ENCODE measurements at places on chromosomes 2 and 18.

DNA sequence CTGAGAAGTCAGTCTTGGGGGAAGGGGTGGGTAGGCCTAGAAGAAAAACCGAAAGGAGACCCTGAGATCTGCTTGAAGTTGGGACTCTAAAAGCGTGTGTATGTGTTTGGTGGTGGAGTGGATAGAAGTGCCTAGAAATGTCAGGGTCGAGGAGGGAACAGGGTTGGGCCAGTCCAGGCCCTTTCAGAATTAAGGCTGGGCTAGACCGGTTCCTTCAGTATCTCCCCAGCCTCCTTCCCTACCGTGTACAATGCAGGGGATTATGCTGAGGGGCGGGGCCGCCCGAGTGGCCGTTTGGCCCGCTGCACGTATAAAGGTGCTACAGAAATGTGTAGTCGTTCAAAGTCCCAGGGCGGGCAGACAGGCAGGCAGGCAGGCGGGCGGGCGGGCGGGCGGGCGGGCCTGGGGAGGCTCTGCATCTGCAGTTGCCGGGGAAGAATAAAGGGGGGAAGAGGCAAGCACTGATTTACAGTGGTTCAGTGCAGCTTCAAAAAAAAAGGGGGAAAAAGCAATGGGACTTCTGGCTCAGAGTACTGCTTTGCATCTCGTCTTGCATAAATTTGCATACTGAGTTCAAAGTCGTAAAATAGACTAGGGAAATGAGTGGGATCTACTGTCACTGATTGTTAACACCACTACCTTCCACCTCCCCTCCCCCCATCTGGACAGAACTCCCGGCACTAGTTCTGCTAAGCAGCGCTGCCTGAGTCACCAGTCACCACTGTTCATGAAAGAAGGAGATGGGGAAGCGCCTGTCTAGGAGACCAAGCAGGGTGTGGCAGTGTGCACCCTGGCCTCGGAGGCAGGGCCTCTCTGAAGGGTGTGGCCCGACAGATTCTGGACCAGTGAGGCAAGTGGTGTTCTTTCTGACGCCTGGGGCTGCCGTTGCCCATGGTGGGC, 3.6 kb downstream of the IGFBP2 start:
- DNase-seq = peak; percentile 91

DNA sequence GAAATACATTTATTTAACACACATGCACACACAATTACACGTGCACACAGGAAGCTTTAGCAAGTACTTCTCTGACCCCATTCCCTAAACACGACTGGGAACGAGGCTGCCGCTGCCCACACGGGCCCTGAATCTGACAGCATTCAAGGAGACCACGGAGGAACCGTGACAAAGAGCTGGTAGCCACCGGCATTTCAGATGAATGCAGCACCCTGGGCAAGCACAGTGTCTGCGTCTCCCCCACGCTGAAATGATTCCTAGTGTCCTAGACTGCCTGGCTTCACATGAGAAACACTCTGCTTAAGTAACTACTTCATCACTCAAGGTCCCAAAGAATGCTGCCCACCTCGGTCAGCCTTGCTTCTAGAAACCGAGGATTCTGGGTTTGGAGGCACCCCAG, 95.0 kb downstream of the HDAC4 start:
- no peak for DNase-seq

DNA sequence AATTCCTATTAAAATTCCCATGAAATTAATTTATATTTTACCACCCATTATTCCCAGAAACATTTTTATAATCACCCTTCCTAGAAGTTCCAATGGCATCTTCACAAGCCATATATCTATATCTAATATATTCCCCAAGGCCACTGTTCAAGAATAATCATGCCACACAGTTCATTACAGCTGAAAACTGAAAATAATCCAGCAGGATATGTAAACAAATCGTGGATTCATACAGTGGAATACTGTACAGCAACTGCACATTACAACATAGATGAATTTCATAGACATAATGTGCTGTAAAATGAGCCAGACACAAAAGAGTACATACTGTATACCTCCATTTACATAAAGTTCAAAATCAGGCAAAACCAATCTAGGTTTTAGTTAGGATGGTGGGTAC, 63.9 kb upstream of the SERPINE2 start:
- no peak for DNase-seq

GRCh38 chr2:35347561-35347960, 1008.0 kb upstream of the CRIM1 start:
- DNase-seq = no peak

DNA sequence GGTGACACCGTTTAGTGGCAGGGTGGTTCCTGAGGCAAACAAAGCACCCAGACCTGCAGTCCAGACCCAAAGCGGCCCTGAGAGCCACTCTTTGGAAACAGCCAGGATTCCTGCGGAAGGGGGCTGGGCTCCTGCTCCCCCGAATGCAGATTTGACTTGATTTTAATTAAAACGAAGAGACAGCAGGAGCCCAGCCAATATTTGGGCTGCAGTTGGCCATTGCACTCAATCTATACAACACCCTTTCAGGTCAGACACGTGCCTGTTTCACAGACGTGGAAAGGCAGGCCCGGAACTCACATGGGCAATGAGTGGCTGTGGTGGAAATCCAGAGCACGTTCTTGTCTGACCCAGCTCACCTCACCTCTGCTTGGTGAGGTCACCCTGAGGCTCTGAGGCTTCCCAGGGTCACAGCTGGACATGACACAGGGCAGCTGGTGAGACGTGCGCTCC, 122.4 kb downstream of the NDUFA10 start:
- DNase-seq = no peak

DNA sequence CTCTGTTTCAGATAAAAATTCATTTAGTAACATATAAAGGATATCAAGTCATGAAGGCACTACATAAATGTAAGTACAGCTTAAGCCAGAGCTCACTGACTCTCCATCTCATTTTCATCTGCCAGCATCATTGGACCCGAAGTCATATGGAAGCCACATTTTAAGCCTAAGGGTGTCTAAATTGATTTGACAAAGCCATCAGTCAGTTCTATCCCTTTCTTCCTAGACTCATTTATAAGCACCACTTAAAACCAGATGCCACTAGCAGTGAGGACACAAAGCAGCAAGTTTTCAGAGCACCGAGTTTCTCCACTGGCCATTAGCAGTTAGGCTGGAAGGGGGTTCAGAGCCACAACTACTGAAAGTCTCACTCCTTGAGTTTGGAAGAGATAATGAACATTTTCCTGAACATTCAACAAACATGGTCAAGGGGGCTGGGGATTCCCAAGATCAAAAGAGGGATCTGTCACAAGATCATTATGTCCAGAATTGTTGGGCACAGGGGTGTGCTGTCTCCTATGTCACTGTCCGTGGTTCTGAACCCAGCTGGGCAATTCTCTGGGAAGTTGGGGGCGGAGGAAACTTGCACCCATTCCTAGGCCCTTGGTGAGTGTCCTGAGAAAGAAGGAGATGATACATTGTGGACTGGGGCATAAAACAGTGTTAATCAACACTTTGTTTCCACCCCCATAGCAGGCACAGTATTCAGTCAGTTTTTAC, 158.5 kb upstream of the LMAN1 start:
- DNase-seq = peak; percentile 58

DNA sequence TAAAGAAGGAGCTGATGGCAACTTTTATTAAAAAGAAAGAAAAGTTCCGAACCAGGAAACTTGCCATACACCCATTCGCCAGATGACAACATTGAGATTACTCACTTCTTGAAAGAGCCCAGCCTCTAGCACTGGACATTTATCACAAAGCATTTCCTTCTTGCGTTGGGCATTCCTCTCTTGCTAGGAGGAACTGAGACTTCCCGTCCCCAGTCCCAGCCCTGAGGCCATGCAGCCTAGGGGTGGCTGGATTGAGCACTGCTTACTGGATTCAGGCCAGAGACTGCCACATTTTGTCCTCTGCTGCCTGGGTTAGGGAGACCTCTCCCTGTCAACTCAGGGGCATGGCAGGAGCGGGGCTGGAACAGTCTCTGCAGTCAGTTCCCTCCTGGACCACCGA, 80.1 kb downstream of the SDC1 start:
- no peak for DNase-seq

- no peak for DNase-seq
Measured at GRCh38 chr2:18346344-18346743, 214.1 kb downstream of the RDH14 start.

GRCh38 chr2:33268246-33268831, 208.1 kb upstream of the RASGRP3 start:
- DNase-seq = no peak

- no peak for DNase-seq
Measured at GRCh38 chr2:13201924-13202323, 485.2 kb downstream of the TRIB2 start.

Measured in neural progenitor cell (in vitro differentiated cells).